ENCODE measurements at places on chromosomes 4 and X. TPM values are rescaled to one million over a fixed set of nuclear protein-coding genes. Genes with fewer than 3 reads are reported as not detected.

DNA sequence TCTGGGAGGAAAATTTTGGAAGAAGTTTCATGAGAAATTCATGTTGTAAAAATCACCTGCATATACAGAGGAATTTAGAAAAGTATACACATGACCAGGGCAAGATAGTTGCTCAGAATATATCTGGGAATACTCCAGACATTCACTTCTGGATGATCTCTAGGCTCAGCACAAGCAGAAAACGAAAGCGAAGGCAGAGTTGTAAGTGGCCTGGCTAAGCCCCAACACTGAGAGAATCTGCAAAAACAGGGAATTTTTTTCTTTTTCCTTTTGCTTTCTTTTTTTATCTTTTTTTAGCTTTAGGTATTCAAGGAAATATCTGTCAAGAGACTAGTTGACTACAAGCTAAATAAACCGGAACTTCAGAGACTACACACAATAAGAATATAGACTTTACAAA is 207.2 kb downstream of the FGF13 start:
- DNase-seq = no peak

GRCh38 chr4:145886871-145887240 is 51.8 kb downstream of the ZNF827 start:
- DNase-seq = no peak

GRCh38 chr4:83661359-83661758 is 125.5 kb downstream of the GPAT3 start:
- no peak for DNase-seq

- DNase-seq = peak; percentile 65
Measured at GRCh38 chr4:2260344-2261109, 1.4 kb downstream of the MXD4 start.

DNA sequence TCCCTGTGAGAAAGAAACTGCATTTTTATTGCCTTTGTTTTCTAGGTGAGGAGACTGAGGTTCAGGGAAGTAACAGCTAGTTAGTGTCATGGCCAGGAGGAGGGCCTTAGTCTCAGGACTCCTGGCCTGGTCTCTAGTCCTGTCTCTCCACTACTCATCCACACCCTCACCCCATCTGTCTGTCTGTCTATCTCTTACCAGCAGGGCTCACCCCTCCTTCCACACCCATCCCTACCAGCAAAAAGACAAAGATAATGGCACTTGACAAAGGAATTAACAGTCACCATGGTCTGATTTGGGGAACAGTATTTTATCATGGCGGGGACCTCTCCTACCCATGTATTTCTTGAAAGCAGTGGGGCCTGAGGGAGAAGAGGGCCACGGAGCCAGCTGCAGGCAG is 125.8 kb downstream of the REPS2 start:
- DNase-seq = no peak

DNA sequence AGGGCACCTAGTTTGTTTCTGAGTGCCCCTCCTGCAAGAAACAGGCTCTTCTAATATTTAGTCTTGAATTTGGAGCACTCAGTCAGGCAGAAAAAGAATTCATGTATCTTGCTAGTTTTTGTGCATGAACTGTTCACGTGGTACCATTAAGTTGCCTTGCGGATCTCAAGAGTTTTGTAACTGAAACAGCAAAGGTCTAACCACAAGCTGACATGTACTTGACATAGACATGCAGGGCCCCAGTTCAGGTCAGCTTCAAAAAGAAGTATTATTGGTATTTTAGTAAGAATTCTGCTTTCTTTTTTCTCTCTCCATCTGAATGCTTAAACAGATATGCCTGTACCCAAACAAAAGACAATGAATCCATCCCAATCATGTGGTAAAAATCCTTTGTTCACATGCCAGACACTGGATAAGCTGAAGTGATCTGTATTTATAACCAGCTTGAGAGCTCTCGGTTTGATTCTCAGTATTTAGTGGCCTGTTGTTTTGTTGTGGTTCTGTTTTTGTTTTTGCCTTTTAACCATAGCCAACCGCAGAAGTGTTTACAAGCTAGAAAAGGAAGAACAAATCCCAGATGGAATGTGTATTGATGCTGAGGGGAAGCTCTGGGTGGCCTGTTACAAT is 13.0 kb downstream of the RGN start:
- no peak for DNase-seq

Gene ANKRD37
- total RNA-seq = 1.9 TPM

Gene FOXR2
- not detected for total RNA-seq

Gene FGD1
- total RNA-seq = 16.5 TPM

Gene CD99
- 262 TPM for total RNA-seq

Measured in ascending aorta (tissue), 2 donors.